ENCODE measurements at places on chromosomes 16 and 17.

- DNase-seq: no peak
Observed at GRCh38 chr16:22252317-22252716, 44.9 kb upstream of the POLR3E start.

DNA sequence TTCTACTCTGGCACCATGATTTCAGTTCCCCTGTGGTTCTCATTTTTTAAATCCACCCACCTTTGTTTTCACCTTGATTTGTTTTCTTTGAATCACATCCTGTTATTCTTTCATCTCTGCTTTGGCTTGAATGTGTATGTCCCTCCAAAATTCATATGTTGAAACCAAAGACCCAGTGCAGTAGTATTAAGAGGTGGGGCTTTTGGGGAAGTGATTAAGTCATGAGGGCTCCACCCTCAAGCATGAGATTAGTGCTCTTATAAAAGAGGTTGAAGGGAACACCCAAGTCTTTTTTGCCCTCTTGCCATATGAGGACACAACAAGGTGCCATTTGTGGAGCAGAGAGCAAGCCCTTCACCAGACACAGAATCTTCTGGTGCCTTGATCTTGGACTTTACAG is 382.3 kb downstream of the SLC39A11 start:
- no peak for DNase-seq

DNA sequence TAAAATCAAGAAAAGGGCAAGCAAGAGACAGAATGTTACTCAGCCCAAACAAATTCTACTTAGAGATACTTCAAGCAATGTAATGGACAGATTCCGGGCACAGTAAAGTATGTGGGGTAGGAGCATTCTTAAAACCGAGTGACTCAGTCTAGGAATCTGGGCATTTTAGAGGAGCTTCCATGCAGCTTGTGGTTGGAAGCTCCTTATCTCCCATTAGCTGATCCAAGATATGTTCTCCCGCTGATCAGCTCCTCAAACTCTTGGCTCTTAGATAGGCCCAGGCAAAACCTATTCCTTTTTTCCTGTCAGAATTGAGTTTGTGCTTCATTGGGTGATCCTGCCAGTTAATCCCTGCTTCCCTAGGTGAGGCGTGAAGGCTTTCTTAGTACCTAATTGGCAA is 303.3 kb downstream of the CEP112 start:
- no peak for DNase-seq

DNA sequence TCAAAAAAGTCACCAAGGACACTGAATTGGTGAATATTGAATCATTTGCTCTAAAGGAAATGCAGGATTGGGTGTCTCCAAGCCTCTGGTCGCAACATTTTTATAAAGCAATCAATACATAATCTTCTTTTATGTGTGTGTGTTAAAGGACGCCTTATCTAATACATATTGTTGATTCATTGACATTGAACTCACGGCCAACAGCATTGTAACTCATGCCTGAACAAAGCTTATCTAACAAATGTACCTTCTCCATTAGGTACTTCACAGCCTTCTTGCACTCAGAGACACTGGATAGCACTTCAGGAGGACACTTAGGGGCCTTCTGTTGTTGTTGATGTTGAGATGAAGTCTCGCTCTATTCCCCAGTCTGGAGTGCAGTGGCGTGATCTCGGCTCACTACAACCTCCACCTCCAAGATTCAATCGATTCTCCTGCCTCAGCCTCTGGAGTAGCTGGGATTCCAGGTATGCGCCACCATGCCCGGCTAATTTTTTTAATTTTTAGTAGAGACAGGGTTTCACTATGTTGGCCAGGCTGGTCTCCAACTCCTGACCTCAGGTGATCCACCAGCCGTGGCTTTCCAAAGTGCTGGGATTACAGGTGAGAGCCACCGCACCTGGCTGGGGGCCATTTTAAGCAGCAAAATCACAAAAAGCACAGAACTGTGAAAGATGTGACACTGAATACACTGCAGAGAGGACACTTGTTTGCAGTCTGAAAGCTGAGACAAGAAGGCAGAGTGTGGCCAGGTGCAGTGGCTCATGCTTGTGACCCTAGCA is 13.2 kb upstream of the PDXDC1 start:
- no peak for DNase-seq

DNA sequence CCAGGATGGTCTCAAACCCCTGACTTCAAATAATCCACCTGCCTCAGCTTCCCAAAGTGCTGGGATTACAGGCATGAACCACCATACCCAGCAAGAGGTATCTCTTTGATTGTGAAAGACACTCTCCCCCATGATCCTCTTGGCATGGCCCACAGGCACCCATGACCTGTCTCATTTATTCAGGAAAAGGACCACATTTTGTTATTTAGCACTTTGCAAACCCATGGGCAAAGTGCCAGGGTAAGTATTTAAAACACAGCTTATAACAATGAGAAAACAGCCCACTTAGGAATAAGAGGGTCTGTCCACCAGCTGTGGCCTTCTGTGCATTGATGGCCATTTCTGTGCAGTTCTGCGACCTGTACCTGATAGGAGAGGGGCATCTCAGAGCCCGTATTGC is 12.8 kb upstream of the AKTIP start:
- DNase-seq: no peak

GRCh38 chr16:79703066-79703465 is 102.5 kb upstream of the MAF start:
- no peak for DNase-seq

- no peak for DNase-seq
Observed at GRCh38 chr17:69669441-69670178, 255.1 kb downstream of the MAP2K6 start.

GRCh38 chr17:81537856-81538555 is 9.8 kb downstream of the FSCN2 start:
- no peak for DNase-seq

DNA sequence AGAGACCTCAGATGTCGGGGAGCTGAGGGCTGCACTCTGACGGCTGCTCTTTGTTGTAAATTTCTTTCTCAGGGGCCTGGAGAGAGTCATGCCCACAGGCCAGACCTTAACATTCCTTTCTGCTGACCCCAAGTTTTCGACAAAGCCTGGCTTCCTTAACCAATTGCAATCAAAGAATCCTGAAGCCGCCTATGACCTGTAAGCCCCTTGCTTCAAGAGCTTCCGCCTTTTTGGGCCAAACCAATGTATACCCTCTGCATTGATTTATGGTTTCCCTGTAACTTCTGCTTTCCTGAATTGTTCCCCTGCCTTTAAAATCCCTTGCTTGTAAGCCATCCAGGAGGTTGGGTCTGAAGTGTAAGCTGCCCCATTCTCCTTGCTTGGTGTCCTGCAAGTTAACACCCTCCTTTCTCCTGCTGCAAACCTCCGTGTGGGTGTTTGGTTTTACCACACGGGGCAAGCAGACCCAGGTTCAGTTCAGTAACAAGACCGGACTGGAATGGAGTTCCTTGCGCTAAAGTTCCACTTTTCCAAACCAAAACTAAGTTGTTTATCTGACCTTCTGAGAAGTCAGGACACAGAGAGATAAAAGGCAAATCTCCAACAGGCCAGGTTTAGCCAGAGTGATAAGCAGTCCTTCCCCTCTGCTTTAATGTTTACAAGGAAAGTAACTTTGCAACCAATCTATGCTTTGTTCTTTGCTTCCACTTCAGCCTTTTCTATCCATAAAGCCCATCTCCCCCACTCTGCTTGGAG is 141.6 kb downstream of the KCNJ12 start:
- no peak for DNase-seq

GRCh38 chr16:55331648-55332185 is 7.7 kb downstream of the IRX6 start:
- DNase-seq: no peak

GRCh38 chr17:73335591-73336407 is 24.0 kb upstream of the CDC42EP4 start:
- DNase-seq: no peak

- no peak for DNase-seq
Observed at GRCh38 chr17:34580685-34581445, 1.5 kb downstream of the TMEM132E start.

DNA sequence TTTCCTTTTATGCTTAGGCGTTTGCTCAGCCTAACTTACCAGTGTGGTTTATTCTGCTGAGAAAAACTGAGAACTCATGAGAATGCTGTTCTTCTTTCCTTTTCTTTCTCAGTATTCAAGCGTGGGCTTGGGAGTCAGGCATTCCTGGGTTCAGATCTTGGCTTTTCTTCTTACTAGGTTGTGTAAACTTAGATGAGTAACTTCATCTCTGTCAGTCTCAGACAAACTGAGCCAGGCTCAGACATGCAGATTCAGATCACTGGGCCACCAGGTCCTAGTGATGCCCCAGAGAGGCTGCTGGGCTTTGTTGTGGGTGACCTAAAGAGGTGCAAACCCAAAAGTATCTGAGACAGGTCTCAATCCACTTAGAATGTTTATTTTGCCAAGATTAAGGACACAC is 95.8 kb upstream of the MPHOSPH6 start:
- DNase-seq: no peak

- DNase-seq: no peak
Observed at GRCh38 chr16:81006211-81006812, 373 bp downstream of the CMC2 start.

GRCh38 chr17:19311421-19312215 is 50.9 kb downstream of the B9D1 start:
- DNase-seq: no peak

DNA sequence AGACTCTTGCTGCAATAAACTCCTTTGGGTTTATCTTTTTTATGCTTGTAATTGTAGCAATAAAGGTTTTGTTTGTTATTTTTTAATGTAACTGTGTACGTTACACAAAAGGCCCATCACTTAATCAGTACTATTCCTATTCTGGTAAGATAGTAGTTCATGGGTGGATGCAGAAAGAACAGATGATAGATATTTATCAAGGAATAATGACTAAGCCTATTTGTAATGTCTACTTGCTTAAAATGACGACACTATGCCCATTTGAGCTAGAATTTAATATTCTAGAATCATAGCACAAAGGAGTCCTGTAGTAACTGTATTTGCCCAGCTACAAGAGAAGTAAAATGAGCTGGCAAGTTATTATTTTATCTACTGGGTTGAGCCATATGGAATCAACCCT is 235.4 kb upstream of the DYNLRB2 start:
- DNase-seq: no peak

GRCh38 chr17:41937970-41938954 is 7.8 kb downstream of the ODAD4 start:
- DNase-seq: no peak

DNA sequence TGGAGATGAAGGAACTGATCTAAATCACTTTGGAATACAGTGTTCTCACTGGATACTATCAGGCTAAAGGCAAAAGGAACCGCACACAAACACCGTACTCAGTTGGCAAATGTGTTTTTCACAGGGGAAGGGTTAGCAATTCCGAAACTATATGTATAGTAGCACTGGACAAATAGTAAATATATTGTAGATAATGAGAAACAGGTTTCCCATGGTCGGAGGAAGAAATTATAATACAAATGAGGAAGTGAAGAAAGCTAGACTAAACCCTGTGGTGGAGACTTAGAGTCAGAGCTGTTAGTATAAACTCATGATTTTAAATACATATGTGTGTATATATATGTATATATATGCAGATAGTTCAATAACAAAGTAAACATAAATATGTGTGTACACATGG is 414.1 kb upstream of the SALL1 start:
- DNase-seq: no peak

- no peak for DNase-seq
Observed at GRCh38 chr17:53570731-53571130, 252.0 kb upstream of the KIF2B start.

GRCh38 chr17:1906662-1907101 is 76.9 kb downstream of the RPA1 start:
- no peak for DNase-seq

GRCh38 chr17:65978871-65979270 is 213.1 kb downstream of the CEP112 start:
- DNase-seq: no peak

- DNase-seq: no peak
Observed at GRCh38 chr17:28841901-28842281, 699 bp downstream of the FAM222B start.

GRCh38 chr16:85673529-85674417 is 15.0 kb downstream of the GINS2 start:
- no peak for DNase-seq

DNA sequence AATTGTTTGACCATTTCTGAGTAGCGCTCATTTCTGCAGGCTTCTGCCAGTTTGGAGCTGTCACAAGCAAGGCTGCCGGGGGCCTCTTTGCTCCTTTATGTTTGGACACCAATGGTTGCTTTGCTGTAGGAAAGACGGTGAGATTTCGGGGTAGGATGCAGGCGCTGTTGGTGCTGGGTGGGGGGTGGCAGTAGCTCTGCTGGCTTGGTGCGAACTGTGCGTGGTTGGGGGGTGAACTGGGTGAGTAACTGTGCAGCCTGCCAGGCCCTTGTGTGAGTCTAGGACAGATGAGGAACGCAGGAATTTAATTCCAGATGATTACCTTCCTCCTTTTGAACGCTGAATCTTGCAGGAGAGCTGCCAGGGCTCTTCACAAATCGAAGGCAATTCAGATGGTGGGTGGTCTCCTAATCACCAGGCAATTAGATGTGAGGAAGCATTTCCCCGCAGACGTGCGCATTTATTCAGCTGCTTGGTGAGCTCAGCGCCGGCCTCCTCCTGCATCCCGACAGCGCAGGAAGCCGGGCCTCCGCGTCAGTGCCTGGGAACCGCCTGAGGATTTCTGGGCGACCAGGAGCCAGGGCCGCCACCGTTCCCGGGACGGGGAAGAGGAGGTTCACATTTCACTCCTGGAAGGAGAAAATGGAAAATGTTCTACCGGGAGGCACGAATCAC is 154.4 kb downstream of the FOXL1 start:
- no peak for DNase-seq

DNA sequence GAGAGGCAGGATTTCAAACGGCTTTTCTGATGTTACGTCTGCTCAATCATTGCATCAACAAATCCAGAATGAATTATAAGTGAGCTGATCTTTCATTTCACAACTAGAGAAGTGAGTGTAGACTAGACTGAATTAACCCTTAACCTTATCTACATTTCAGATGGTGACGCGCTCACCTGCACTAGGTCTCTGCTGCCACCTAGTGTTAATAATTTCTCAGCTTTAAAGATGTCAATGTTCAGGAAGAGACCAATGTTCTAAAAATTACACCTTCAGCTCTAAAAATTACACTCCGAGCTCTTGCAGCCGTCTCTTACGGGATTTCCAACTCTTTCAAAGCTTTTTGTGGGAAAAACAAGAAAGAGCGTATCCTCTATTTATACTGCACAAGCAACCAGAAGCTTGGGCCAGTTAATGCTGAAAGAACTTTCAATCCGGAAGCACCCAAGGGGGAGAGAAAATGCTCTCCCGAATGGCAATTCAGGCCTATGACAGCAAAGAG is 88.2 kb upstream of the FA2H start:
- no peak for DNase-seq

Data from left renal pelvis (tissue), 4 donors.